ENCODE measurements at places on chromosomes 4 and X. TPM values are rescaled to one million over a fixed set of nuclear protein-coding genes. Genes with fewer than 3 reads are reported as not detected.

SLC7A11 gene
- total RNA-seq = 41.3 TPM

CCDC158 gene
- total RNA-seq = not detected

SPANXN3 gene
- not detected for total RNA-seq

BEX2 gene
- total RNA-seq = 1.3 TPM

SPINK2 gene
- total RNA-seq = not detected

DMRTC1 gene
- not detected for total RNA-seq

DMP1 gene
- not detected for total RNA-seq

SPIN4 gene
- total RNA-seq = 6.3 TPM

RRH gene
- total RNA-seq = not detected

SPARCL1 gene
- total RNA-seq = 385 TPM

PDK3 gene
- total RNA-seq = 3.8 TPM

MTNR1A gene
- total RNA-seq = under 0.01 TPM

TEC gene
- total RNA-seq = 1.8 TPM

LRAT gene
- not detected for total RNA-seq

CENPVL2 gene
- not detected for total RNA-seq

GABRE gene
- 2.4 TPM for total RNA-seq

ADH7 gene
- not detected for total RNA-seq

HSFX4 gene
- total RNA-seq = not detected

Data from bladder microvascular endothelial cell (primary cell).